Suprapubic skin (tissue), 4 donors: ENCODE measurements at places on chromosomes 7 and 10. TPM values are rescaled to one million over a fixed set of nuclear protein-coding genes. Genes with fewer than 3 reads are reported as not detected.

GRCh38 chr7:57505176-57505575 is 55.2 kb downstream of the ZNF716 start:
- H3K27ac ChIP-seq: no peak overlapping the region
- no peaks in the 10 kb centered on the region for H3K36me3 ChIP-seq
- no peak for DNase-seq
- H3K4me3 ChIP-seq: no peak overlapping the region

GRCh38 chr7:66016131-66016461 is 34.1 kb upstream of the GUSB start:
- no peak for DNase-seq
- H3K27me3 ChIP-seq: no peaks in the 10 kb centered on the region
- H3K4me1 ChIP-seq: peaks cover 3% of the 10 kb centered on the region
- no peak overlapping the region for H3K4me3 ChIP-seq
- no peaks in the 10 kb centered on the region for H3K36me3 ChIP-seq

DNA sequence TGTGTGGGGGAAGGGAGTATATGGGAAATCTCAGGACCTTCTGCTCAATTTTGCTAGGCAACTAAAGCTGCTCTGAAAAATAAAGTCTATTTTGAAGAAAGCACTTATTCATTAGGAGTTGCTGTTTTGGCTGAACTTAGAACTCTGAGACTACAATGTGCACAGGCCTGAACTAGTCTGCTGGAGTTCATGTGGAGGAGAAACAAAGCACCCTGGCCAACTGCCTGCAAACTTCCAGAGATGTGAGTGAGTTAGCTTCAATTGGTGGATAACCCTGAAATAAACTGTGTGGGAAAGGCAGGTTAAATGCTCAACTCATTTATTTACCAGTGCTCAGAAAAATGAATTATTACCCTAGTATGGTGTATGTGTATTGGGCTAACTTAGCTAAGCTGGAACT is 17.3 kb upstream of the FAM241B start:
- H3K27me3 ChIP-seq: no peaks in the 10 kb centered on the region
- H3K4me3 ChIP-seq: no peak overlapping the region
- no peaks in the 10 kb centered on the region for H3K4me1 ChIP-seq
- no peaks in the 10 kb centered on the region for H3K36me3 ChIP-seq
- no peak for DNase-seq
- no peak overlapping the region for H3K27ac ChIP-seq

DNA sequence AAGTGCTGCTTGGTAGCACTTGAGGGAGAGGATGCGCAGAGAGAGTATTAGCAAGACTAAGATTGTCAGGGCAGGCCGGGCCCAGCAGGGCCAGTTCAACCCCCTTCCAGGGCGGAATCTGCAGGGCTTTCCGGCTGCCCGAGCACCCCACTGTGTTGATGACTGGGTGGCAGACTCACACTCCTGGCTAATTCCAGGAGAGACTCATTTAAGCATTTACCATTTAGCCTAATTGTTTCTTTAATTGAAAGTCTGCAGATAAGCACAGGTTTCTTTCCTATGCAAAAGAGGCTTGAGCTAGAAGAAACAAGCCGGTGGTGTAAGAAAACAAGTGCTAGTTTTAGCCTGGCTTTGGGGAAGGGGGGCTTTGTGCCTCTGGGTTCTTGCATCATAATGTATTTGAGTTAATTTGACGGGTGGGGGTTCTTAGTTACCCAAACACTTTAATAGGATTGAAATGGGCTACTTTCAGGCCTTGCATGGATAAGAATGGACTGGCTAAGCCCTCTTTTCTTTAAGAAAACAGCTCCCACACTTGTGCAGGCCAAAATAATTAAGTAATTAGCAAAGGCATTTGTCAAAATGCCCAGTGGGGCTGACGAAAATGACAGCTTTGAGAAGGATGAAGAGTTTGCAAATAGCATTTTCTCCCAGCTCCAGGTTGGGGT is 201.3 kb downstream of the MYOF start:
- no peaks in the 10 kb centered on the region for H3K4me1 ChIP-seq
- no peak overlapping the region for H3K4me3 ChIP-seq
- no peak for DNase-seq
- H3K27ac ChIP-seq: no peak overlapping the region

- H3K36me3 ChIP-seq: peaks cover 97% of the 10 kb centered on the region
- H3K27me3 ChIP-seq: no peaks in the 10 kb centered on the region
These were observed 33.8 kb downstream of the WIPI2 start for GRCh38 chr7:5223646-5224340.

GRCh38 chr10:132028706-132029105 is 37.0 kb upstream of the JAKMIP3 start:
- H3K27ac ChIP-seq: no peak overlapping the region
- H3K27me3 ChIP-seq: peaks cover 69% of the 10 kb centered on the region
- no peak for DNase-seq
- no peaks in the 10 kb centered on the region for H3K36me3 ChIP-seq
- no peak overlapping the region for H3K4me3 ChIP-seq

Gene IDI2
- not detected for total RNA-seq

Gene WIPF3
- 0.55 TPM for total RNA-seq
